ENCODE measurements at places on chromosomes 13 and 19.

GRCh38 chr19:32146664-32147063 is 198.7 kb upstream of the ZNF507 start:
- no peak for DNase-seq

- DNase-seq, result peak; percentile 93
Observed at GRCh38 chr19:4066682-4067395, at the start of gene ZBTB7A. TSS of gene ZBTB7A (minus strand) at chr19:4066899. CDS start at chr19:4055232, 11,667 bp downstream.

- DNase-seq, result no peak
Observed at GRCh38 chr19:38644719-38645118, 2.7 kb upstream of the ACTN4 start.

- no peak for DNase-seq
Observed at GRCh38 chr13:39105110-39105509, 66.9 kb downstream of the NHLRC3 start.

DNA sequence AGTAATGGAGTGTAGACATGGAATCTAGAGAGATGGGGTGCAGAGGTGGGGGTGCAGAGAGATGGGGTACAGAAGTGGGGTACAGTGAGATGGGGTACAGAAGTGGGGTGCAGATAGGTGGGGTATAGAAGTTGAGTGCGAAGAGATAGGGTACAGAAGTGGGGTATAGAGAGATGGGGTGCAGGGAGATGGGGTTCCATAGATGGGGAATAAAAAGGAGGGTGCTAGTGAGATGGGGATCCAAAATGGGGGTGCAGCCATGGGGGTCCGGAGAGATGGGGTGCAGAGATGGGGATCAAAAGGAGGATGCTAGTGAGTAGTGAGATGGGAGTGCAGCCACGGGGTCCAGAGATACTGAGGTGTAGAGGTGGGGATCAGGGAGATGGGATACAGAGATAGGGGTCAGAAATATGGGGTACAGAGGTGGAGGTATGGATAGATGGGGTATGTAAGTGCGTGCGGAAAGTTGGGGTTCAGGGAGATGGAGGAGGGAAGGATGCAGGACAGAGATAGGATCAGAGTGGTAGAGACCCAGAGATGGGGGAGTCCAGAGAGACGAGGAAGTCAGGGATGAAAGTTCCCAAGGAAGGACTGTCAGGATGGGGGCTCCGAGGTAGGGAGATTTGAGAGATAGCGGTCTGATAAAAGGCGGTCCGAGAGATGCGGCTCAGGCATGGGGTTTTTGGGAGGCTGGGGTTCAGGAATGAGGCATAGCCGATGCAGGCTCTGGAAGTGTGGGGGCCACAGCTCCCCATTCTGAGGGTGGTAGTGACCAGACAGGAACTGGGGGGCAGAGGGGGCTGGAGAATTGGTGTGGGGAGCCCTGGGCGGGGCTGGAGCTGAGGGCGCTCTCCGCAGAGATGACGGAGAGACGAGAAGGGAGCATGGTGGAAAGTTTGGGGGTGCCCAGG is 3.4 kb downstream of the PALM3 start:
- DNase-seq, result no peak

All from upper lobe of left lung (tissue), 6 donors.